ENCODE measurements at places on chromosomes 3 and 15.

- no peak for DNase-seq
Measured at GRCh38 chr3:39146083-39146501, 7.3 kb downstream of the CSRNP1 start.

- peak; percentile 72 for DNase-seq
Measured at GRCh38 chr3:179526989-179527391, 35.7 kb upstream of the ACTL6A start.

DNA sequence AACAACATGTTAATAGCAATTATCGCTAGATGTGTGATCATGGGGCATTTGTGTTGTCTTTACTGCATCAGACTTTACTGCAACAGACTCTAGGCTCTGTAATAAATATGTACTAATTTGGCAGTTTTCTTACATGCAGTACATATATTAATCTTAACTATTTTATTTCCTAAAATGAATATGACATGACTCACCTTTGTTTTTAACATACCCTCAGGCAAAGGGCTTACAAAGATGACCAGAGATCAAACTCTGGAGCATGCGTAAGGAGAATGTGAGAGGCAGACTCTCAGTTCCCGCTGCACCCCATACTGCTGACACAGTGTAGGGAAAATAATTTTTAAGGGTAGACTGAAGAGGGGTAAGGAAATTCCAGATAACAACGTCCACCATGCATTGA lies 7.2 kb upstream of the FAM174B start:
- DNase-seq, result no peak

DNA sequence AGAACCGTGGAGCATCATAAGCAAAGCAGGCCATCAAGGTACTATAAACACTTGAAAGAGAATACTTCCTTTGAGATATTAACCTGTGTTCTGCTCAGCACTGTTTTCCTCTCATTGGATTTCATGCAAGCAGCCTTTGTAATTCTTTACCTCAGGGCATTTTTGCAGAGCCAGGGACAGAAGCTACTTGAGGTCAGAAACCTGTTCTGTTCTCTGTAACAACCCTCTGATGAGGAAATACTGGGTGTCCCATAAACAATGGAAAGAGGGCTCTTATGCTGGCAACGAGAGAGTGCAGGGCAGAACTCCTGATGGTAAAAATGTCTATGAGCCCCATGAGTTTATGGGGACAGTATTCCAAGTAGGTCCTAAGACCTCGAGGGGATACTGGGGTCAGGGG lies 66.0 kb downstream of the DCLK3 start:
- DNase-seq, result no peak

- no peak for DNase-seq
Measured at GRCh38 chr3:10244009-10244408, 4.2 kb upstream of the TATDN2 start.

DNA sequence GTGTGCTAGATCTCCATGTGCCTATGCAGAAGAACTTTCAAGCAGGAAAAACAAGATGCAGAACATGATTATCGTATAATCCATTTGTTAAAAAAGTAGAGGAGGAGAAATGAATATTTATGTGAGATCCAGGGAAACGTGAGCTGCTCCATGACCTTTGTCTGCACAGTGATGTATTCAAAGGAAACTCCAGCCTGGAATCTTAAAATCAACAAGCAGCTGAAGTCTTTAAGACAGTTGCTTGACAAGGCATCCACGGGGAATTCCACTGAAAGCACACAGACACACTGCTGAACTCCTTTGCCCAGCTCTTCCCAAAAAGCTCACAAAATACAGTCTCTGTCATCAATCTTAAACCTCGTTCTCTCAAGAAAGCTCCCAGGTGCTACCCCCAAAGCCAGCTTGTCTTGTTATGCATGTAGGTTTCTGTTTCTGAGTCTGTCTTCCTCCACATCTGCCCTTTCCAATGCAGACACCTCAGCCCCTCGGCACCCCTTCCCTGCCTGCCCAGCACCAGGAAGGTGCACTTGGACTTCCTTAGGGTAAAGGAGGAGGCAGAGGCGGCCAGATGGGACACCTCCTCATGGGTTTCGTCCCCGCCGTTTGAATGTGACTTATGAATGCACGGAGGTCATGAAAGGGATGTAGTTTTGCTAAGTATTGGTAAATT lies 28.7 kb downstream of the LRRK1 start:
- no peak for DNase-seq

- no peak for DNase-seq
Measured at GRCh38 chr15:56613811-56614210, 119.5 kb downstream of the ZNF280D start.

DNA sequence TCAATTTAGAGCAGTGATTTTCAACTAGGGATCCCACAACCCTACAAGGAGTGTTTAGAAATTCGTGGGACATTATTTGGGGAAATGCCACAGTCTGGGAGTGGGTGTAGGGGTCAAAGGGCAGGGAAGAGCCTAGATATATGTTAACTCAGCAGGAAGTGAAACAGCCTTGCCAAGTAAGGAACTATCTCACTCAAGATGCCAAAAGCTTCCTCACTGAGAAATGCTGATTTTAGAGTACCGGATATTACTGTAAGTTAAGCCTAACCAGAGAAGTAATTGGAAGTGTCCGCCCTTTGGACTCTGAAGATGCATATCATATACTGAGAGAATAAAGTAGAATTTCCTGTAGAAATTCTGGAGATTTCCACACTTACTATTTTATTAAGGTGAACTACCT lies 158.6 kb downstream of the BBX start:
- no peak for DNase-seq

DNA sequence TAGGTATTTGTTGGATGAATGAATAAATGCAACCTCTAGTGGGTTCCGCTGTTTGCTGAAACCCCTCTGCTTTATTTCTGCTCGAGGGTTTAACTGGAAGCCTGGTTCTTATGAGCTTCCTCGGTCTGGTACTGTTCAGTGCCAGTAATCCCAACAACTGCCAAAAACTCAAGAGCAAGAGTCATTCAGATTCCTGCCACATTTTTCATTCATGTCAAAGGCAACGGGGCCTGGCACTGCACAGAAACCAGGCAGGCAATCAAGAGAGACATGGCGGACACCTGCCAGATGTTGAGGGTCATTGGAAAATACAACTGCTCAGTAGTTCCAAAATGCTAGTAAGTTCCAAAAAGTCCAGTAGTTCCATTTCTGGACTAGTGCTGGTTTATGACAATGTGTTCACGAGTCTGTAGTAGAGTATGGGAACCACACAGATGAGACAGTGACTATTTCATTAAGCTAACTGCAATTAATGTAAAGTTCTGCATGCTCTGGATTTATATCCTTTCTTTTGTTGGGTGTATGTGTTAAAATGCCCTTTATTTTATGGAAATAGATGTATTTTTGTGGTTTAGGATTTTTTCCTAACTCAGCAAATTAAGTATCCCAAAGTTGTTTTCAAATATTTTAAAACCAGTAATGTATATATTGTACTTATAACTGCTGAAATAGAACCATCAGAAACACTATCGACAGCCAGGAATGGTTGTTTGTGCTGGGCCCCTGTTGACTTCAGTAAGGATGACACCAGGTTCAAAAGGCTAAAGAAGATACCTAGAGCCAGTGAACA lies 22.7 kb upstream of the TMEM41A start:
- DNase-seq, result no peak

DNA sequence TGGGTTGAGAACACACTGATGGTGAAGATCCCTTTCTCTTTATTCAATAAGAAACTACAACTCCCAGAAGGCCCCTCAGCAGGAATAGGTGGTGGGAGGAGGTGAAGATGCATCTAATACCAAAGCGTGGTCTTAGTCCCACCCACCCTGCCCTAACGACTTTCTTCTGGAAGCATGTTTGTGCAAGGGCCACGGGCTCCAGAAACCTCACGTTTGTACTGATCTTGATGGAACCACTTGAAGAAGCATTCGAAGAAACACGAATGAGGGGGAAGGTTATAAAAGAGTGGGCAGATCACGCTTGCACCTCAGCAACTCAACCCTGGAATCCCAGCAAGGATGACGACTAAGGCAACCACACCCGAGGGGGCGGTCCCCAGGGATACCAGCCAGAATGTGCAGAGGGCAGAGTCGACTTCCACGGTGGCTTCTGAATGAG lies 10.6 kb upstream of the SLC25A36 start:
- DNase-seq, result no peak

DNA sequence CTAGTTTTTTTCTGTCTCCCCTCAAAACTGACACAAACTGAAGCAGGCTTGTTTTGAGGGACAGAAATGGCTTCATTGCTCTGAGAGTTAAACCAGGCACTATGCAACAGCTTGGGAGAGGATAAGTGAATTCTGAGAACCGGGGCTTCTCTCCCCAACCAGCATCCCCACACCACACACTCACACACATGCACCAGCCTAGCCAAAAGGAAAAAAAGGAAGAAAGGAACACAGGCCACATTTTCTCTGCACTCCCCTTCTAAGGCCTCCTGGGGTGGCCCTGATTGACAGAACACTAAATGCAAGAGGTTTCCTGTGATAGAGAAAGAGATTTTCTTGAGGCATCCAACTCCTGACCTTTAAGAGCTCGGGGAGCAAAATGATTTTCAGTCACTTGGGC lies 177.5 kb downstream of the TLE3 start:
- no peak for DNase-seq

- no peak for DNase-seq
Measured at GRCh38 chr15:56856934-56857333, 61.5 kb upstream of the TCF12 start.

- no peak for DNase-seq
Measured at GRCh38 chr3:194247350-194247740, 103.8 kb downstream of the CPN2 start.

DNA sequence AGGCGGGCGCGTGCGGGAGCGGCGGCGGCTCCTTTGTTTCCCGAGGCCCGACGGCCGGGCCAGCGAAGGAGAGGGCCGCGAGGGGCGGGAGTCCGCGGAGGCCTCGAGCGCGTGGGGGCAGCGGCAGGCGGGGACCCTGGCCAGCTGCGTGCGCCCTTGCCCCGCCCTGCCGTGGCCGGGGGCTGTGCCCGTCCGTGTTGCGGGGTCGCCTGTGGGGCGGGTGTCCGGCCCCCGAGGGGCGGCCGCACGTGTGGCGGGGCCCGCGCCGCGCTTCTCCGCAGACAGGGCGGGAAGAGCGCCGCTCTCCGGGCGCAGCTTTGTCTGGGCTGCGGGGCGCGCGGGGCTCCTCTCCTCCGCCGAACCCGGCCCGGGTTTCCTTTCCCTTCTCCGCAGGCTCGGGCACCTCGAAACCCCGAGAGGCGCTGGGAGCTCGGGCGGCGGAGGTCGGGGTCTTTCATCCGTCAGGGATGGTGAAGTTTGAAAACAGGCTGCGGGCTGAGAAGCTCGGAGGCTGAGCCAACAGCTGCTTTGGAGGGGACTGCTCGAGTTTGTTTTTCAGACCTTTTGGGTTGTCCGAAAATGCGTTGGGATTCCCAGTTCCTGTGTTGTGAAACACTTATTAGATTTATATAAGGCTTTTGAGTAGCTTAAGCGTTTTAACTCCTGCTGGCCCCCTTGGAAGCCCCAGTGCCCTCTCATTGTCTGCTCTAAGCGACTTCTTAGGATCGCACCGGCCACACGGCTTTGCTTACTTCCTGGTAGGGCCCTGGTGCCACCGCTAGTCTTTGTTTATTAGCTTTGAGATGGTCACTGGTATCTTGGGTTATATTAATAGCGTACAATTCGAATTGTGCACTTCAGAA lies 817 bp downstream of the USP3 start:
- DNase-seq, result no peak

DNA sequence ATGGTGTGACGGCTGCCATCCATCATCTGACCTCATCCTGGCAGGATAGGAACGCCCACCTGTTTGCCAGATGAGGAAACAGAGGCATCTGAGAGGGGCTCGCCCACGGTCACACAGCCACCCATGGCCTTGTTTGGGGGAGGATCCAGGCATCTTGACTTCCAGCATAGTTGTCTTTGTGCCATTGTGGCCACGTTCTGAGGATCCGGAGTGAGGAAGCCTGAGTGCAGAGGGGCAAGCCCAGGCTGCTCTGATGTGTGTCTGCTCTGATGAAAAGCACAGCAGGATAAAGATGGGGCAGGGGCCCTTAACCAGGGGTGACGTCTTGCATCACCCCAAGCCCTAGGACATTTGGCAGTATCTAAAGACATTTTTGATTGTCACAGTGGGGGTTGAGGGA lies 58.7 kb downstream of the FGD5 start:
- no peak for DNase-seq

GRCh38 chr15:36527235-36528162 lies 51.9 kb upstream of the CDIN1 start:
- DNase-seq, result peak; percentile 37

GRCh38 chr3:143784446-143784845 lies 63.8 kb downstream of the SLC9A9 start:
- DNase-seq, result no peak

DNA sequence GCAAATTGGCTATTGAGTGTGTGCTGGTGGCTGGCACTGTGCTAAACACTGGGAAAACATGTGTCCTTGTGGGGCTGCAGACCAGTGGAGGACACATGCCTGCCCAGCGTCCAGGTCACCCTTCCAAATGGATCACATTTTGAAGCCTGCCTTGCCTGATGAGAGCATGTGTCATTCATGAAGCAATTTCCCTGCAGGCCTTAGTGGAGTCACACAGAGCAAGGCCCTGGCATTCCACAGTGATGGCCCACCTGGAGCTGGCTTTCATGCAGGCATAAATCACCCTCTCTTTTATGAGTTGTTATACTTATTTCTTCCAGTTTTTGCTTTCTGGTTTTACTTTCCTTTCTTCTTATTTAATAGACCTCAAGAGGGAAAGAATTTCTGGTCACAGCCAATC lies 219.5 kb downstream of the EPHB1 start:
- no peak for DNase-seq

GRCh38 chr15:78878356-78878755 lies 5.7 kb downstream of the MORF4L1 start:
- DNase-seq, result no peak

DNA sequence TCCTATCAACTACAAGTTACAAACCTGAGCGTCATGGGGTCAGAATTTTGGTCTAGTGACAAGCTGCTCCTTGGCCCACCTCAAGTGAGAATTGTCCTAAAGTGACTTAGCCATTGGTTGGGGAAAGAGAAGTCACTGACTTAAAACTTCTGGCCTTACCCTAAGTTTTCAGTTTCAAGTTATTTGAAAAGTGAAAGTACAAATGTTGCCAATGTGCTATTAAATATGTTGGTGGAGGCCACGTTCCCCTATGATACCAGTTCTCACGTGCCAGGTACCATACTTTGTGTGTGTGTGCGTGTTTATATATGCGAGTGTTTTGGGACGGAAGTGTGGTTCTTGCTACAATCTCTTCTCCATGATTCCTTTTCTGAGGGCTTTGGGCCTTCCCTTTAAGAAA lies 22.6 kb upstream of the RASGRP1 start:
- DNase-seq, result no peak

DNA sequence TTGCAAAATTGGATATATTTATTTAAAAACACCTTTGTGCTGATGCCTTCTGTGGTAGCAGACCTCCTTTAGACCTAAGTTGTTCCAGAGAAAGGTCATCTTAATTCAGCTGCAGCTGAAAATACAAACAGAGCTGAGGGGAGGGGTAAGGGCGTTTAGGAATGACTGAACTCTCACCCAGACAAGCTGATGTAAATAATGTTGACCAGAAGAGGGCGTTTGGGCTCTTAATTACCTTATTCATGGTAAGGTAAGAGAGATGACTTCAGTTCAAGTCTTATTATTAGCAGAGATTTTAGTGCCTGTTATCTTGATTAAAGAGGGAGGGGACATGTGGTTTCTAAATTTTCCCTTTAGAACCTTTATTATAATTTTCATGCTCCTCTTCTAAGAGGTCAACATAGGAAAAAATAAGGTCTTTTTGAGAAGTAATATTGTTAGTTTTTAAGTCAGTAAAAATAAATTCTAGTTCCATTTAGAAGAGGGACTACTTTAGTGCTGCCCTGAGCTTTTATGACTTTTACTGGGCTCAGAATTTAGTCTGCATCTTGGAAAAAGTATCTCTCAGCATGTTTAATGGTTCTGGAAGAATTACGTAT lies 46.3 kb downstream of the GPR171 start:
- DNase-seq, result peak; percentile 45

- DNase-seq, result no peak
Measured at GRCh38 chr3:8970971-8971589, 7.8 kb upstream of the RAD18 start.
